ENCODE measurements at places on chromosomes 1 and 21.

DNA sequence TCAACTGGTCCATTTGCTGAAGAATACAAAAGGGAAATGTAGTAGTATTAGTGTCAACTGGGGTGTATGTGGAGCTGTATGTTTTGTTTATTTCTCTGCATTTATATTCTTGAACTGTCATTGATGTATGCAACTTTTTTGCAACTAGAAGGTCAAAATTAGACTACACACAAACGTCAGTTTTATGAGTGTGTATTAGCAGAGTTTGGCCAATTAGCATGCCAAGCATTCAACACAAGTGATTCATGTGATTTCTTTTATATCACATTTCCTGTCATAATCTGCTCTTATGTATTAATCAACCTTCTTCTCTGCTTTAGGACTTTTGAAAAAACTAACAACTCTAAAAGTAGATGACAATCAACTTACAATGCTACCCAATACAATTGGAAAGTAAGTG lies 211.1 kb downstream of the LRRC40 start:
- no peak for DNase-seq

DNA sequence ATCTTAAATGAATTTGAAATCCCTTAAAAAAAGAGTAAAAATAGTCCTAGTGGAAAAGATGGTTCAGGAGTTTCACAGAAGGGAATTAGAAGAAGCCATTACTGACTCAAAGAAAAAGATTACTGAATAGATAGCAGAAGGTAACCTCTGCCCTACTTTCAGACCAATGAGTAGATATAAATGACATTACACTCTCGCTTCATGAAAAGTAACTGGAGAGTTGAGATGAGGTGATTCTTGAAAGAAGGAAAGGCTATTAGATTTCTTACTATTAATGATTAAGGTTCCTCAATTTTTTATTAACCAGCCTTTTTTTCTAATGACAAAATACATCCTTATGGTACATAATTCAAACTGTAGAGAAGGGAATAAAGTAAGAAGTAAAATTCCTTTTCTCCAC lies 28.3 kb downstream of the CCN1 start:
- no peak for DNase-seq

- DNase-seq = no peak
These were observed 6.7 kb downstream of the ZBTB7B start for GRCh38 chr1:155009221-155009711.

GRCh38 chr21:17438635-17439034 lies 74.2 kb upstream of the CXADR start:
- DNase-seq = no peak

DNA sequence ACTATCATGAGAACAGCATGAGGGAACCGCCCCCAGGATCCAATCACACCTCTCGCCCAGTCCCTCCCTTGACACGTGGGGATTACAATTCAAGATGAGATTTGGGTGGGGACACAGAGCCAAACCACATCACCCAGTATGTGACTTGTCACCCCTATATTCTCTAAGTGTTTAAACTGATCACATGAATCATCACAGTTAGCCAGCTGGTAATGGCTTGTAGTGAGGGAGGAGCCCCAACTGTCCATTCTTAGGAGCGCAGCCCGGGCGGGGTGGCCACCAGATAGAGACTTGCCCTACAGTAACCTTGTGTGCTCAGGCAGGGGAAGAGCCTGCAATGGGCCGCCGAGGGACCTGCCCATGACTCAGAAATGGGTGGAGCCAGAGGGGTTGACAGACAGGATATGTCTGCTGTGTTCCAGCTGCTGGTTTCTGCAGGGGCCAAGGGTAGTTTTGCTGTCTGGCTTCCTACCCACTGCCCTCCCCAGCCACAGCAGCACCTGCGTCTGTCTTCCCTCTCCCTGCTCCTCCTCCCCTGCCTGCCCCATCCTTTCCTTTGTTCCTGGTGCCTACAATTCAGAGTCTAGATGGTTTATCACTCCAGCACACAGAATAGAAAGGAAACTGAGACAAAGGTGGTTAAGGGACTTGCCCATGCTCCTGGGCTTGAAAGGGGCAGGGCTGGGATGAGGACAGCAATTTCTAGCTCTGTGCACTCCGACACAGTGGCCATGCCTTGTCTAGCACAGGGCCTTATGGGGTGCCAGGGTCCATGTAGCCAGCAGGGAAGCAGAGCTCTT lies 9.2 kb downstream of the ABCG1 start:
- peak; percentile 95 for DNase-seq

GRCh38 chr1:248165186-248165585 lies 9.4 kb upstream of the OR2M2 start:
- DNase-seq = no peak

GRCh38 chr1:7450838-7451237 lies 320.3 kb upstream of the VAMP3 start:
- DNase-seq = no peak

DNA sequence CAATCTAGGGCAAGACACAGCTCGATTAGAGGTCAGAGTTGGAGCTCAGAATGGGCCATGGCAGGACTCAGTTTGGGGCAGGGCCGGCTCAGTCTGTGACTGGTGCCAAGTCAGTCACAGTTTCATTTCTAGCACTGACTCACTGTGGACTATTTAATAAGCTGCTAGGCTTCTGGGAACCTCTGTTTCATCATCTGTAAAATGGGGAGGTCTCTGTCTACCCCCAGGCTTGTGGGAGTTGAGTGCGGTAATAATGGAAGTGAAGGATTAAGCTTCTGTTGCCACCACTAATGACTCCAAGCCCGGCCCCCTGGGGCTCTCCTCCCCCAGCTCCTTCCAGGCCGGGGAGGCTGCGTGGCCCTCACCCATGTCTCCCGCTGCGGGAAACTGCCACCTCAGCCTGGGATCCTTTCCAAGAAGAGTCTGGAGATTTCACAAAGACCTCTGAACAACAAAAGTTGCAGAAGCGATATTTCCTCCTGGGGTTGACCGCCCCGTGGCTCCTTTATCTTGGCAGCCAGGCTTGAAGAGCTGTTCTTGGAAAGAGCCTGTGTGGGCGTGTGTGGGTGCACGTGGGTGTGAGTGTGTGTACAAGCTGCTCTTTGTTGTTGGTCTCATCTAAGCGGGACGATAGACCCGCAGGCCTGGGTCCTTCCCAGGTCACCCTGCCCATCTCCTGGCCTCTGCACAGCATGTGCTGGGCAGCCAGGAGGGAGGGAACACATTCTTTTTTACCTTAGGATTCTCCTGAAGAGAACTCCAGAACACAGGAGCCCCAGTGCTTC lies 29.1 kb downstream of the KNCN start:
- no peak for DNase-seq

DNA sequence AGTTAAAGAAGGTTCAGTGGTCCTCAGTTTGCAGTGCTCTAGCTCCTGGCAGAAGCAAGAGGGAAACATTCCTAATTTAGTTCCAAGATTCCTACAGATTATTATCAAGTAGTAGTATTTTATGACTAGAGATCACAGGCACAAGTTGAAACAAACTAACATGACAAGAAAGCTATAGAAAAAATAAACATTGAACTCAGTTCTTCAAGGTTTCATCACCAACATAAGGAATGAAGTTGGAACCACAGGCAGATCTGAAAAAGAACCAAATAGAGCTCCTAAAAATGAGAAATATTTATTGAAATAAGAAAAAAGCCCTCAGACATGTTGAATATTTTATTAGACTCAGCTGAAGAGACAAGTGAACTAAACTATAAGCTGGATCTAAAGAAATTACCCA lies 40.6 kb downstream of the PDC start:
- no peak for DNase-seq

DNA sequence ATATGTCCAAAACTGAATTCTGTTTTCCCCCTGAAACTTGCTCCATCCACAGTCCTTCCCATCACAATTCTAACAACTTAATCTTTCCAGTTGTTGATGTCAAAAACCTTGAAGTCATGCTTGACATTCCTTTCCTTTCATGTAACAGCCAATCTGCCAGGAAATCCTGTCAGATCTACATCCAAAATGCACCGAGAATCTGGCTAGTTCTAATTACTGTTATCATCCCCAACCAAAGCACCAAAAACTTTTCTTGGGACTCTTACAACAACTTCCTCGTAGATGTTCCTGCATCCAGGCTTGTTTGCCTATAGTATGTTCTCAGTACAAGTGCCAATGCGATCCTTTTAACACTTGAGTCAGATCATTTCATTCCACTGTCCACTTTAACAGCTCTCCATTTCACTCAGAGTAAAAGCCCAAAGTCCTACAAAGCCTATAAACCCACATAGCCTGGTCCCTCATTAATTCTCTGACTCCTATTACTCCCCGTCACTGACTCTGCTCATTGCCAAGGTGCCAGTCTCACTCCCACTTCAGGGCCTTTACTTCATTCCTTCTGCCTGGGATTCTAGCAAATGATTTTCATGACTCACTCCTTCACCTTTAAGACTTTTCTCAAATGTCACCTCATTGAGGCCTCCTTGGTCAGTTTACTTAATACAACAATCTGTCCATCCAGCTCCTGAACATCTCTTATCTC lies 493.2 kb upstream of the NFIA start:
- DNase-seq = no peak

- peak; percentile 12 for DNase-seq
These were observed 29.3 kb downstream of the NIBAN1 start for GRCh38 chr1:184945029-184945428.

DNA sequence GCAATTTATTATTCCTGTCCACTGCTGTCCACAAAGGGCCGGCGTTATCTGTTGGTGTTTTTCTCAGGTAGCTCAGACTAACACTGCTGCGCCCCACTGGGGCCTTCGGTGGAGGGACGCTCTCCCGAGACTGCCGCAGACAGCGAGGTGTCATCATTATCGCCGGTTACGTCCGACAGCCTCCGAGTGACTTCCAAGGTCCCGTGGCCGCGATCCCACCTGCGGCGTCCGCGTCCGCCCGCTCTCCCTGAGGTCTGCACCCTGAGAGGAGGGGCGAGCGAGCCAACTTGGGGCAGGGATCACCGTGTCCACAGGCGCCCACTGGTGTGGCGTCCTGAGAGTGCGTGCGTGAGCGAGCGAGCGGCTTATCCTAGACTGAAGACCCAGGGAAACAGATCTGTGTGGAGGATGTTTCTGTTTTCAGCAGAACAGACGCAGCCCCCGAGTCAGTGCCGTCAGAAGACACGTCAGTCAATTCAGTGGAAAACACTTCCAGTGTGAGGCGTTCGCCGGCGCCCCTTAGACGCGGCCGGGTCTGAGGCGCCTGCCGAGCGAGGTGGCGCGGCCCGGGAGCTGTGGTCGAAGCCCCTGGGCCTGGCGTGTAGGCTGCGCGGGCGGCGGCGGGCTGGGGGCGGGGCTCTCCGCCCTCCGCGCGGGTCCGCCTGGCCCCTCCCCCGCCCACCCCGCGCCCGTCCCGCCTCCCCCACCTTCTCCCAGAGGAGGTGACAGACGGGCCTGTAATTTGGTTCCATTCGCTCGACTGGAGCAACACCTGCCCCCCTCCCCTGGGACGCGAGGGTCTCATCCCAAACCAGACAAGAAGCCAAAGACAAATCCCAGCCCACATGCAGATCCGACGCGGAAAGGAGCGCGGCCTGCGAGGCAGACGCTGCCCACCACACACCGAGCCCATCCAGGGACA lies 12.6 kb downstream of the NHLH2 start:
- DNase-seq = no peak

DNA sequence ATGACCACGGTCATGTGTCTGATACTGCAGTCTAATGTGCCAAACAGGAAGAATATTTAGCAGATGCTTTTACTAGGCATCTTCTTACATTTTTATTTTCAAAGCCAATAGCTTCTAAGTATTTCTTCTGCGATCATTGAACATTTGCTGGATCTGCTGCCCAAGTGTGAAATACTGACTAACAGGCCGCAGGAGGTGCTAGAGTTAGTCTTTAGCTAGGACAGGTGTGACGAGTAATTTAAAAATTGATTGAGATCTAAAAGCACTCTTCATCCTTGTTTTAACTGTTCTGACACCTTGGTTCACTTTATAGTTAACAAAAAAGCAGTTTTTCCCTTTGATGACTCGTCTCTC lies 748 bp upstream of the FAM78B start:
- no peak for DNase-seq

- no peak for DNase-seq
These were observed 116.2 kb downstream of the DISP1 start for GRCh38 chr1:222931023-222931422.

GRCh38 chr1:30525971-30526651 lies 197.3 kb downstream of the MATN1 start:
- no peak for DNase-seq

DNA sequence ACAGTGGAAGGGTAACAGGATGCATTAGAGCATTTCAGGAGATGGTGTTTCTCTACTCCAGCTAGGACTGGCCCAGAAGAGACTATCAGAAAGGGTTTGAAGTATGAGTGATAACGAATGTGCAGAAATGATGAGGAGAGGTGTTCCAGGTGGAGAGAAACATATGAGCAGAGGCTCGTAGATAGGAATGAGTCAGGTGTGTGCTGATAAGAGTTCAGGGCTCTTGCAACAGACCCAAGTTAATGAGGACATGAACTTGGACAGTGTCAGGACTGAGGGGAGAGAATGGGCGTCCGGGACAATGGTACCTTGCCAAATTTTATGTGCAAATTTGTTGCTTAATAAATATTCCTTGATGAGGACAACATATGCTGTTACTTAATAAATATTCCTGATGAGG lies 183.9 kb upstream of the NFIA start:
- DNase-seq = no peak

GRCh38 chr1:156852418-156852874 lies 6.5 kb downstream of the INSRR start:
- DNase-seq = no peak

- DNase-seq = no peak
These were observed 20.8 kb upstream of the SLC35F3 start for GRCh38 chr1:233883671-233884070.

GRCh38 chr1:203045821-203046594 lies 19.7 kb downstream of the PPFIA4 start:
- DNase-seq = no peak

DNA sequence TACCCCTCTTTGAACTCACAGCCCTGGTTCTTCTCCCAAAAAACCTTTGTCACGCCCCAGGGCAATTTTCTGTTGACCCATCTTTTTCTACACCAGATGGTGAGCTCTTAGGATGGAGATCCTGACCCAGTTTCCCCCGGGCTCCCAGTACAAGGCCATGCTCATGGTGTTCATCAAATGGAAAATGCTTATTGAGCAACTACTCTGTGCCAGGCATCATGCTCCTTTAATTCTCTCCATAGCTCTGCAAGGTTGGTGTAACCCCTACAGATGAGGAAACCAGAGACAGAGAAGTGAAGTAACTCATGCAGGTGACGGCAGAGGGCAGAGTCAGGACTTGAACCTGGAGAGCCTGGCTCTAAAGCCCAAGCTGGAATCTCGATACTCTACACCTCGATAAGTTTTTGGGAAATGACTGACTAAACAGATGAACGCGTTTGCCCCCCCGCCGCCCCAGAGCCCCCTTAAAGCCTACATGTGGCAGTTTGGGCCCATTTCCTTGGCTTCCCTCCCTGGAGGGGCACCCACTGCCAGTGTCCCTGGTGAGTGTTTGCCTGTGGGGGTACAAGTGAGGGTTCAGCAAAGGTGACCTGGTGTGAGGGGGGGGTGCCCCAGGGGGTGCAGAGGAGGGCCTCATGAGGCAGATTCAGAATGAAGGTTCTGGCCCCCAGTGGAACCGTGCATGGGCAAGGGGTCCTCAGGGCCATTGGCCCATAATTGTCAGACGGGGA lies 30.2 kb upstream of the RUNX3 start:
- DNase-seq = no peak

- no peak for DNase-seq
These were observed 13.6 kb downstream of the MTF1 start for GRCh38 chr1:37845786-37846185.
